ENCODE measurements at places on chromosomes 5 and 9.
A peak's percentile ranks its signal among the peaks of the same experiment; 100 is the strongest.

DNA sequence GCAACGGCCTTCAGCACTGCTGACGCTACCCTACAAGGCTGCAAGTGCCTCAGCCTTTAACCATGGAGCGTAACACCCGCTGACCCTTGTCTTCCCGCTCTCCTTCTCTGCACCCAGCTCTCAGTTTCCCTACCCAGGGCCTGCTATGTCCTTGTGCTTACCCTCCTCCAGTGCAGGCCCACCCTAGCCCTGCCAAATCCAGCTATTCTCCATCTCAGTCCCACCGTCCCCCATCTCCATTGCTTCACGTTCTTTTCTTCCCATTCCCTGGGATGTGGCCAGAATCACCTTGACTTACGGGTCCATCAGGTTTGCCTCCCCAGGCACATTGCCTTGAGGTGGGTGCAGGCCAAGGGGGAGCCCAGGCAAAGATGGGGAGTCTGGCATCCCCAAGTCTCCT lies 91.2 kb downstream of the PAX5 start:
- DNase-seq: no peak

DNA sequence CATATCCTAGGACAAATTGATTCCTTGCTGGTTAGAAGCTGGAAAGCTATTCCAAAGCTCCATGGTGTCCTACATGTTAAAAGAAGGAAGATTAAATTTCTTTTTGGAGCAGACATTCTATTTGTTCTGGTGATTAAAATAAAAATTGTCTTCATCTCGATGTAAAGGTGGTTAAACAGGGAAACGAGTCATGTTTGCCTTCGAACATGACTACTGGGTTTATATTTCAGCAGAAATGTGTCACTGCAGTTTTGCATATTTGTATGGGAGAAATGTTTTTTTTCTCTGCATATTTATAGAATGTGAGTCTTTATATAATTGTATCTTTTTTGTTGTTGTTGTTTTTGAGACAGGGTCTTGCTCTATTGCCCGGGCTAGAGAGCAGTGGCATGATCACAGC lies 36.4 kb downstream of the ADAMTS12 start:
- no peak for DNase-seq

GRCh38 chr5:88813805-88814575 lies 69.0 kb downstream of the MEF2C start:
- no peak for DNase-seq

GRCh38 chr9:95954940-95955339 lies 79.4 kb downstream of the ERCC6L2 start:
- no peak for DNase-seq

DNA sequence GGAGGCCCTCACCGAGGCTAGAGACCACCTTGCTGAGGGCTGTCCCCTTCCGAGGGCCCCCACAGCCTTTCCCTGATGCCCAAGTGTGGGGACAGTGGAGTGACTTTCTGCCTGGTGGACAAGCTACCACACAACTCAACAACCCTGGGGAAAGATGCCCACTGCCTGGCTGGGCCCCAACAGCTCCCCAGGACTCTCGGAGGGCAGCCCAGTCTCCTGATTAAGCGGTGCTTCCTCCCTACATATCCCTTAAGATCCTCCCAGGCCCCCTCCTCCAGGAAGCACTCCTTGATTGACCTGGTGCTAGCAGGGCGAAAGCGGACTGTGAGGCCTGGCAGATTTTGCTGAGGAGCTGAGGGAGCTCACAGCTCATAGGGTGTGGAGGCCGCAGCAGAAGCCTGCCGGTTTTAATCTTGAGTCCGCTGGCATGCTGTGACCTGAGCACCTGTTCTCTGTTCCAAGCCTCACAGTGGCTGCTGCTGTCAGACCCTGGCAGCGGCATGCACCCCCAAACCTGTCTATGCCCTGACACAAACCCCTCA lies 2.2 kb downstream of the NSMF start:
- no peak for DNase-seq

- no peak for DNase-seq
These were observed 126.4 kb downstream of the LPAR1 start for GRCh38 chr9:110911659-110912418.

GRCh38 chr9:38118862-38119438 lies 49.9 kb upstream of the SHB start:
- peak; percentile 18 for DNase-seq

DNA sequence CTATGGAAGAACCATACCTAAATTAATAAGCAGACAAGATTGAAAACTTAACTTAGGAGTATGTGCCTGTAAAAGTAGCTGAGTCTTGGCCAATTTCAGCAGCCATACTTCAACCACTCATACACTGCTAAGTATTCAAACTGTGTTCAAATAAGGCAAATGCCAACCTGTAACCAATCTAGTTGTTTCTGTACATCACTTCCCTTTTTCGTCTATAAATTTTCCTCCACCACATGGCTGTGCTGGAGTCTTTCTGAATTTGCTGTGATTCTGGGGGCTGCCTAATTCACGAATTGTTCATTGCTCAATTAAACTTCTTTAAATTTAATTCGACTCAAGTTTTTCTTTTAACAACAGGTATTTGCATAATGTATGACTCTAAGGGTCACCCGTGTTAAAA lies 184.4 kb downstream of the PLK2 start:
- DNase-seq: no peak

GRCh38 chr9:137068539-137069507 lies 1.5 kb downstream of the SAPCD2 start:
- peak; percentile 78 for DNase-seq

- peak; percentile 82 for DNase-seq
These were observed 3.2 kb downstream of the NEK6 start for GRCh38 chr9:124260769-124261603.

- DNase-seq: no peak
These were observed 141.6 kb downstream of the BOD1 start for GRCh38 chr5:173474881-173475287.

- DNase-seq: no peak
These were observed 9.9 kb downstream of the CAMK4 start for GRCh38 chr5:111234125-111234524.

- DNase-seq: peak; percentile 91
These were observed at the start of gene SPATA6L for GRCh38 chr9:4666042-4666699. Gene SPATA6L, minus strand, starts transcription at chr9:4666480. Its CDS starts 230 bp downstream, at chr9:4666250.

GRCh38 chr9:70551396-70551795 lies 136.9 kb upstream of the KLF9 start:
- no peak for DNase-seq

GRCh38 chr5:9126490-9126889 lies 419.4 kb downstream of the SEMA5A start:
- DNase-seq: no peak

- no peak for DNase-seq
These were observed 14.9 kb upstream of the TCOF1 start for GRCh38 chr5:150342583-150342982.

- no peak for DNase-seq
These were observed 106.4 kb upstream of the EFNA5 start for GRCh38 chr5:107776922-107777740.

GRCh38 chr9:97666907-97667686 lies 30.0 kb downstream of the XPA start:
- no peak for DNase-seq

- no peak for DNase-seq
These were observed 13.8 kb upstream of the LARP1 start for GRCh38 chr5:154741415-154741814.

DNA sequence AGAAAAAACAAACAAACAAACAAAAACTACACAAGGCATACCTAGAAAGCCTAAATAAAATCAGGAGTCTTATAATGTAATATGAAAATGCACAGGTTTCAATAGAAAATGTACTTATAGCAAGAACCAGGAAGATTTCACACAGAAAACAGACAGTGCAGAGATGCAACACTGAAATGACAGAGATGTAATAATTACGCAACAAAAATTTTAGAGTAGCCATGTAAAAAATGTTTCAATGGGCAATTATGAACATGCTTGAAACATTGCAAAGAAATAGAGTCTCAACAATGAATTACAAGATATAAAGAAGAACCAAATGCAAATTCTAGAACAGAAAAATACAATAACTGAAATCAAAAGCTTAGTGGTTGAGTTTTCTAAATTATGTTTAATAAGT lies 405.9 kb downstream of the PLK2 start:
- DNase-seq: no peak

DNA sequence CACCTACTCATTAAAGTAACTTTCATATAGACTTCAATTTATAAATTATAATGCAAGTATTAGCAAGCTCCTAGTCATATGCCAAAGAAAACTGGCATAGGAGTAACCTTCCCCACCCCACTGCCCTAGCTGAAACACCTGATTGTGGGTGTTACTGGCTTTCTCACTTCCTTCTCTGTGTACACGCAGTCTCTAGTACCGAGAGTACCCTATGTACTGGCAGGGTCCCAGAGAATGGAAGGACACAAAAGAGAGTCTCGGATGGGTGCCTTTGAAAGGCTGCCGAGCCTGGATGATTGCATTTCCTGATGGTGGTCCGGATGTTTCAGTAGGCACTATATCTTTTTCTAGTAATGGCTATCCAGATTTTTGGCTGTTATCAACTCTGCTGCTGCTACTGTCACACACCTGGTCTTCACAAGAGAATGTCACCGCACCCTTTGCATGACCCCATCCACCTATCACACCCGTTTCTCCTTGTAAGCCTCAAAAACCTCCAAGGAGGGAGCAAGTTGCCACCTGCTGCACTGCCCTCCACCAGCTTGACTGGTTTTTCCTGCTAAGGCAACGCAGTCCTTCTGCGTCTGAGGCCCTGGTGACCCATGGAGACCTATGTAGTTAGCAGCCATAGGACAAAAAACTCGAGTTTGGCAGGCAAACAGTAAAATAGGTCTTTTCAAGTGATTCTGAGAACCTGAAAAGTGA lies 53.8 kb upstream of the CLINT1 start:
- DNase-seq: no peak

DNA sequence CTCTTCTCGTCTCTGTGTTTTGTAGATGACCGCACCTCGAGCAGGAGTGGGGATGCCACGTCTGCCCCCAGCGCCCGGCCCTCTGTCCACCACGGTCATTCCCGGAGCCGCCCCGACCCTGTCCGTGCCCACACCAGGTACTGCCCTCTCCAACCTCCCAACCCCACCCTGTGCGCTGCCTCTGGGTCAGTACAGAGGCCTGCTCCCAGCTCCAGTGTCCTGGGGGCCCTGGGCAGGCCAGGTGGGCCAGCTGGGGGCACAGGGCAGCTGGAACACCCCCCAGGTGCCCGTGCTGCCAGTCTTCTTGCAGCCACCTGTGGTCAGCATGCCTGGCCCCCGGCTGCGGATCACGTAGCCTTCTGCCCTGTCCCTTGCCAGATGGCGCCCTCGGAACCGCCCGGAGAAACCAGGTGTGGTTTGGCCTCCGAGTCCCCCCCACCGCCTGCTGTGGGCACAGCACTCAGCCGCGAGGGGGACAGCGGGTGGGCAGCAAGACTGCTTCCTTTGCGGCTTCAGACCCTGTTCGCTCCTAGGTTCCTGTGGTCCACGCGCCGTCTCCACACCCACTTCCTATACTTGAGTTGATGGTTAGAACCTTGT lies 133.7 kb downstream of the WNK2 start:
- DNase-seq: peak; percentile 70

DNA sequence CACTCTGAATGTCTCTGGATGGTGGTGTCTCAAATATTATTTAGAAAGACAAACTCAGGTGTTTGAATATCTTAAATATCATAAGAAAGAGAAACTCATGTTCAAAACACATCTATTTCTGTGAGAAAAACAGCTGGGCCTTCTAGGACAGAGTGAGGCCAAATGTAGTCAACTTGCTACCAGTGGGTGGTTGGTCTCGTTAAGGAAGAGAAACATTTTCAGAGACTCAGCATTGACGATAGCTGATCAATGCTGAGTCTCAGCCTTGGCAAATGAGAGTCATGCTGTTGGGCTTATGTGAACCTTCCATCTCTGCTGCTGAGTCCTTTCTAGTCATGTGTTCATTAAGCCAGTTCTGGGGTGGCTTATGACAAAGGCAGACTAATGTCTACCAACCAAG lies 418.0 kb downstream of the CETN3 start:
- DNase-seq: no peak

GRCh38 chr9:25537808-25538207 lies 140.4 kb downstream of the TUSC1 start:
- DNase-seq: no peak

DNA sequence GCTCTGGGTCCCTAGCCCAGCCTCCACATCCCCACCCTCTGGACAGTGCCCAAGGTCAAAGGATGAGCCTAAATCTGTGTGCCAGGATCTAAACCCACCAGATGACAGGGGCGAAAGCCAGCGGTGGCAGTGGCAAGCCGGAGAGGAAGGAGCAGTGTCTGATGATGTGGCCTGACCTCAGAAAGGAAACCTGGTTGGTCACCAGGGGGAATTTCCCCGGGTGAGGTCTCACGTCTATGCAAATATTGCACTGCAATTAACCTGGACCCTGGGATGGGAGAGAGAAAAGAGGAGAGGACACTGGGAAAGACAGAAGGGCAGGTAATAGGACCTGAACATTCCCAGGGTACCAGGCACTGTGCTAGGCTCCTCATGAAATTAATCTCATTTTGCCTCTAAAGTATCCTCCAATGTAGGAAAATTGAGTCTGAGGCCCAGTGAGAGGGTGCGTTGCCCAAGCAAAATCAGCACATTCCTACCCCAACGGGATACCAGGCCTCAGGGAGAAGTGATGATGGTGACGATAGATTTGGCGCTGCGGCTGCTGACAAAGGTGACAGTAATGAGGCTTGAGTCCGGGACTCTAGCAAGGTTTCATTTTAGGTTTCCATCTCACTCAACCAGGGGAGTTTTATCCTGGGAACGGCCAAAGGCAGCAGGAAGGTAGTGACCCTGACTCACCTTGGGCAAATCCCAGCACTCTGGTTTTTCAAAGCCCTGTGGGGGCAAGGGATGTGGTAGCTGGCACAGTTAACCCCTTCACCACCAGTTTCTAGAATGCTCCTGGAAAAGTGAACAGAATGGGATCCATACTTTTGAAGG lies 13.4 kb upstream of the TNIP1 start:
- peak; percentile 88 for DNase-seq

DNA sequence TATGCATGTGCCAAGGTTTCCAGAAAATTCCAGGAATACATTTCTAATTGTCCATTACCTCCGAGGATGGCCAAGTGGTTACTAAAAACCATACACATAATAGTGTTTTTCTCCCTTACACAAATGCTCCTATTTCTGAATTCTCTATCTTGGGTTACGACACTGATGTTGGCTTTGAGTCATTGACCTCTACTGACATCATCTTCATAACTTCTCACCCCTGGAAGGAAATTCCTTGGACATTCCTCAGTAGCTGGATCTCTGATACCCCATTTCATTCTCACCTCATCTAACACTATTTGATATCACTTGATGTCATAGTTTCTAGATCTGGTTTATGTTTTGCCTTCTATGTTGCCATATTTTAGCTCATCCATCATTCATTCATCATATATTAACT lies 287.2 kb downstream of the CTNND2 start:
- DNase-seq: no peak

GRCh38 chr5:159906943-159907342 lies 9.3 kb upstream of the ADRA1B start:
- DNase-seq: no peak

GRCh38 chr5:4083591-4084337 lies 488.1 kb downstream of the IRX1 start:
- no peak for DNase-seq

GRCh38 chr5:72076621-72077300 lies 30.5 kb upstream of the MAP1B start:
- no peak for DNase-seq
